ENCODE measurements at places on chromosomes 13 and 19.

- no peak for DNase-seq
Measured at GRCh38 chr13:114203536-114203935, 24.5 kb downstream of the CFAP97D2 start.

DNA sequence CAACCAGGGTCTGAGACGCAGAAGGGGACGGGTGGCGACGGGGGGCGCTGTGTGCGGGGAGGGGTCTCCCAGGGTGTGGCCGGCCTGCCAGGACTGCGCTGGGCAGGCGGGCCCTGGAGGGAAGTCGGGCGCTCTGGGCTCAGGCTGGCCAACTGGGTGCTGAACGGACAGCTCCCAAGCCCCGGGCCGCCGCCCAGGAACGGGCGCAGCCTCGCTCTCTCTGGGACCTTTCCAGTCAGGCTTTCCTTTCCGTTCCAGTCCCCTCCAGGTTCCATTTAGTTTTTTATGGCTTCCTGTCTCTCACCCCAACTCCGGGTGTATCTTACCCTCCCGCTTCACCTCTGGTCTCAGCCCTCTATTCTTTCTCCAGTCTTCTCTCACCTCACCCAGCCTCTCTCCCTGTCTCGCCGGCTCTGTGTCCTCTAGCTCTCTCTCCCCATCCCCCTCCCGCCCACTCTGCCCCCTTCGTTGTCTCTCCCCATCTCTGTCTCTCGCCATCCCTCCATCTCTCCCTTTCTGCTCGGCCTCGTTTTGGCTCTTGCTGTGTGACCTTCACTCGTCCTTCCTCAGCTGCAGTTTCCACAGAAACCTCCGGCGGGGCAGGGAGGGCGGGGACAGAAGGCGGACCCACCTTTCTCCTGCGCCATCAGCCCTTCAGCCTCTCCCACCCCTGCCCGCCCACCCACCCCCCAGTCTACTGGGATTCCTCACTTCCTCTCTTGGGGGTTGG lies 3.3 kb upstream of the ATP1A3 start:
- no peak for DNase-seq

- no peak for DNase-seq
Measured at GRCh38 chr13:47033216-47033615, 136.4 kb upstream of the HTR2A start.

DNA sequence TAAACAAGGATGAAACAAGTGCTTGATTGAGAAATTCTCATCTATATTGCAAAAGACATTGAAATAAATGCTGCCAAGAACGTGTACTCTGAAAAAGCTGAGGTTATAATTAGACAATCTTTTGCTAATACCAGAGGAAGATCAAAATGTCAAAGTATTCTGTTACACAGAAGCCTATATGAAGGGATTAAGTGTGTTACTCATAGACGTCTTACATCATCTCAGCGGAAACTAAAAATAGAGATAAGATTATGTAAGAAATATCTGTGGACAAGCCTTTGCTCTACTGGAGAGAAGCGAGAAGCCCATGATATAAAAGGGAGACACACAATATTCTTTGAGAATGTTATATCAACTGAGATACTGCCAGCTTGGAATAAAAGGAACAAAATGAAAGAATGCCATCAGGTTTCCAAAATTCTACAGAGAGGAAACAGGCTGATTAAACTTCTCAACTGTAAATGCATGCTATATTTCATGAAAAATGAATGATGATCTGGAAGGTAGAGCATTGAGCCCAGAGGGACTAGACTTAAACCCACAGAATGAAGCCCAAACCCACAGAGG lies 699.0 kb downstream of the GPC5 start:
- DNase-seq = no peak

- DNase-seq = no peak
Measured at GRCh38 chr13:49063497-49063896, 87.8 kb downstream of the FNDC3A start.

DNA sequence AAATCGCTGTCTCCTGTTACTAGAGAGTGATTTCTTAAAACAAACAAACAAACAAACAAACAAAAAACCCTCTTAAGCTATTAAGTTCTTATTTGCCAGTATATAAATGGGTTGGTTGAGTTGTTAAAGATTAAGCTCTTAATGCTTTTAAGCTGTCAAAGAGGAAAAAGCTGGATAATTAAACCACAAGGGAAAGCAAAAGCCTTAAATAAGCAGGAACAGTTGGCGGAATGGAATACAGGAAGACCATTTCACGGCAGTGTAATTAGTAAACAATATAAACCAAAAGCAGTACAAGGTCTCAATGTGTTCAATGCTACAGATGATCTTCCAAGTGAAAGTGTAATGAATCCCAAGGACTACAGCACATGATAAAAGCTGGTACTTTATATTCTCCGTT lies 32.2 kb upstream of the GGACT start:
- DNase-seq = no peak

GRCh38 chr13:67645874-67646467 lies 415.8 kb upstream of the PCDH9 start:
- no peak for DNase-seq

GRCh38 chr13:59458908-59459579 lies 704.7 kb downstream of the DIAPH3 start:
- DNase-seq = no peak

DNA sequence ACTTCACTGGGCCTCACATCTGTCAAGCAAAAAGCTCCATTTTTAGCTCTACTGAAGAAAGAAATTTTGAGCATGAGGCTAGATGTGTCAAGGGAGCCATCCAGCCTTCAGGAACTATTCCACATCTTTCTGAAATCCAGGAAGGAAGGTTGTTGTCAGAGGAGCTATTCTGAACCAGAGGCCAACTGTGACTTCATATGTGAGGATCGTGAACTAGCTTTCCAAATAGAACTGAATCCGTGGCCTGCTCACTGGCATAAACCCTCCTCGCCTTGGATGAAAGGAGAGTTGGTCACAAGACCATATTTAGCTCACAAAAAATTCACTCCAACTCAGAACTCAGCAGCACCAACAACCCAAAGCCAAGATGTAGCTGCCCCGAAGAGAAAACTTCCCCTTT lies 195.8 kb downstream of the FOXO1 start:
- DNase-seq = no peak

DNA sequence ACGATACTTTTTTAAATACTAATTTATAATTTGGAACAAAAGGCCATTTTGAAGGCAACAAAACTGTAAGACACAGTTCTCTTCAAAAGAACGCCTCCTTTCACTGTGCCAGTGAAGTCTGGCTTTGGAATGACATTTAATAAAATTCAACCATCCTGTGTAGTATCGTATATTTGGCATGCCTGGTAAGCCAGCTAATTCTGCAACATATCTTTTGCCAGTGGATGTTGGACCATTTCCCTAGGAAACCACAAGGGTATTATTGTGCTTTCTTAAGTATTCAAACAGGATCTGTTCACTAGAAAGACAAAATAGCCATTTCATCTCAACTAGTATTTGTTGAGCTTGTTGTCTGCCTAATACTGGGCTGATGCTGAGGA lies 111.6 kb downstream of the RGCC start:
- no peak for DNase-seq

- no peak for DNase-seq
Measured at GRCh38 chr13:40812724-40813445, 23.5 kb downstream of the SLC25A15 start.

DNA sequence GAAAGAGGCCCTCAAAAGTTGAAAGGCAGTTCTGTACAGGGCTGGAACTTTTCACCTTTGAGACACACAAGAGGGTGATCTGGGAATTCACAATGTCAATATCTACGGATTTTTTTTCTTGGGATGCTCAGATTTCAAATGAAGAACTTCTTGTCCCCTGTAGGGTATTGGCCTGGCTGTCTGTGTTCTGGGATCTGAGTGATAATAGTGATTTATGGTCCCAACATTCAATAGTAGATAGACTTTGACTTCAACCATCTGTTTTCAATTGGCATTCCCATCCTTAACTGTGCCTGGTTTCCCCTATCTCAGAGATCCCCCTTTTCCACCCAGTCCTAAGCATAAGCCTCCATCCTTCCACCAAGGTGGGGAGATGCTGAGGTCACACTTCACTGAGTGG lies 274.1 kb downstream of the COG6 start:
- DNase-seq = no peak

DNA sequence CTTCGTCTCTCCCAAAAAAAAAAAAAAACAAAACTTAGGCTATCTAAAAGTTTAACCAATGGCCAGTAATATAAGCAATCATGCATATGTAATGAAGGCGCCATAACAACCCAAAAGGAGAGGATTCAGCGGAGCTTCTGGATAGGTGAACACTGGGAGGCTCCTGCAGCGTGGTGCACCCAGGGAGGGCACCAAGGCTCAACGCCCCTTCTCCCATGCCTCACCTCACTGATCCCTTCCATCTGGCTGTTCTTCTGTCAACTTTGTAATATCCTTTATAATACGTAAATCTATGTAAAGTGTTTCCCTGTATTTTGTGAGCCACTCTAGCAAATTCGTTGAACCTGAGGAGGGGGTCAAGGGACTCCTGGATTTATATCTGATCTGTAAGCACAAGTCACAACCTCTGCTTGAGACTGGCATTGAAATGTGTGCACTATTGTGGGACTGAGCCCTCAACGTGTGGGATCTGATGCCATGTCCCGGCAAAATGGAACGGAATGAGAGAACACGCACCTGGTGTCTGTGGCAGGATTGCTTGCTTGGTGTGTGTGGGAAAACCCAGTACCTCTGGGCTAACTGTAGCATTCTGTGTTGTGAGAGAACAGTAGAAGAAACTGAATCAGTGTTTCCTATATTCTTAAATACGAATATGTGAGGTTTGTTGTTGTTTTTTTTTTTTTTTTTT lies 521 bp upstream of the ZNF665 start:
- DNase-seq = no peak

DNA sequence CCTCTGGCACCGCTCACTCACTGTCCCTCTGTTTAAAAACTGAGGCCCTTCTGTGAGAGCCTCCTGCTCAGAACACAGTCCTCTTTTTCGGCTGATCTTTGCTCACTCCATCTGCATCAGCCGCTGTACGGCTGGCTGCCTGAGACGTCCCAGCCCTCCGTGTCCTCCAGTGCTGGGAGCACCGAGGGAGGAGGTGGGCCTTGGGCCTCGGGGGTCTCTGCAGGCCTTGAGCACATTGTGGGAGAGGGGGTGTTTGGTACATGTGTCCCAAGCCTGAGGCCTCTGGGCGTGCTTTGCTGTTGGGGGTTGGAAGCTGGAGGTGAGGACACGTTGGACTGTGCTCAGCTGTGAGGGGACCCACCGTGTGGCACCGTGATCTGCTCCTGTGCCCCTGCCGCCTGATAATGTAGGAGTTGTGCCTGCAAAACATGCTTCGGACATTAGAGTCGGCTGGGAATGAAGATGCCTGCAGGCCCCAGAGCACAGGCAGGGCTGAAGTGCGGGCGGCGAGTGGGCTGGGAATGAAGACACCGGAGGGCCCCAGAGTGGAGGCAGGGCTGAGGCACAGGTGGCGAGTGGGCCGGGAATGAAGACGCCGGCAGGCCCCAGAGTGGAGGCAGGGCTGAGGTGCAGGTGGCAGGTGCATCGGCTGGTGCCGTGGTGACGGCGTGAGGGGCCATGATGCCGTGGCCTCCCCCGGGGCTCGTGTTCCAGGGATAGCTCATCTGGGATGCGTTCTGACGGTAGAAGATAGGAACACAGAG lies 30.6 kb downstream of the MCF2L start:
- no peak for DNase-seq

GRCh38 chr13:33575378-33575777 lies 242.6 kb upstream of the RFC3 start:
- no peak for DNase-seq

DNA sequence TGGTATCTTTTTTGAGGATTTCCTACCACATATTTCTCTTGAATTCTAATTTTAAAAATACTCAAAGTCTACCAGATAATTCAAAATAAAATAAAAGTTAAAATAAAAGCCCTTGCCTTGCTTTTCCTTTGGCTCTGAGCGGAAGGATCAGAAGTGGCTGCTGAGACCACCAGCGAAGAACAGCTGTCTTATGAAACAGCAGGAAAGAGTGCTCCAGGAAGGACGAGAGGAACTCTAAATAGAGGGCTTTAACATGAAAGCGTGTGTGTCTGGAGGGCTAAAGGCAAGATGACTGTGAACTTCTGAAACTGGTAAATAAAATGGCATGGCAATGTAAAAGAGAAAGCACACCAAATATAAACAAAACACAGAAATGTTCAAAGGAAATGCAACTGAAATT lies 521.5 kb upstream of the SPRY2 start:
- no peak for DNase-seq

Measured in NCI-H2029 treated with DMSO at 0.1 percent for 48 hours (cell line).